ENCODE measurements at places on chromosomes 2 and 18.

DNA sequence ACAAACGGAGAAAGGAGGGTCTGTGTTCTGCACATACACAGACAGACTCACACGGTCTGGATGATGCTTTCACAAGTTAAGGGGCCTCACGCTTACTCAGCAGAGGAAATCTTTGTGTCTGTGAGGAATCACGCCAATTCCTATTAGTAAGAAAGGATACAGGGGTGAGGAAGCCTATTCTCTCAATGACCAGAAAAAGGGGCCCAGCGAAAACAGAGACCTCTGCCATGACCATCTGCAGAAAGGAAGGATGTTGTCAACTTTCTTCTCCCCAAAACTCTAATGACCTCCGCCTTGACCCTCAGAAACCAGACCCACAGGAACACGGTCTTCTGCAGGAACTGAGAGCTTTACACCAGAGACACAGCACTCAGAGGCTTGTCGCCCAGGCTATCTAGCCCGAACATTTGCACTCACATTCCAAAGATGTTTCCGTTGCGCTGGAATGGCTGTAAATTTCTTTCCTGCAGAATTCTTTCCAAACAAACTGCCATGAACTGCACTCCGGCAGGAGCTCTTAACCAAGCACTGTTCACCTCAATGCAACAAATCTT lies 186.3 kb downstream of the TCF4 start:
- DNase-seq = no peak

DNA sequence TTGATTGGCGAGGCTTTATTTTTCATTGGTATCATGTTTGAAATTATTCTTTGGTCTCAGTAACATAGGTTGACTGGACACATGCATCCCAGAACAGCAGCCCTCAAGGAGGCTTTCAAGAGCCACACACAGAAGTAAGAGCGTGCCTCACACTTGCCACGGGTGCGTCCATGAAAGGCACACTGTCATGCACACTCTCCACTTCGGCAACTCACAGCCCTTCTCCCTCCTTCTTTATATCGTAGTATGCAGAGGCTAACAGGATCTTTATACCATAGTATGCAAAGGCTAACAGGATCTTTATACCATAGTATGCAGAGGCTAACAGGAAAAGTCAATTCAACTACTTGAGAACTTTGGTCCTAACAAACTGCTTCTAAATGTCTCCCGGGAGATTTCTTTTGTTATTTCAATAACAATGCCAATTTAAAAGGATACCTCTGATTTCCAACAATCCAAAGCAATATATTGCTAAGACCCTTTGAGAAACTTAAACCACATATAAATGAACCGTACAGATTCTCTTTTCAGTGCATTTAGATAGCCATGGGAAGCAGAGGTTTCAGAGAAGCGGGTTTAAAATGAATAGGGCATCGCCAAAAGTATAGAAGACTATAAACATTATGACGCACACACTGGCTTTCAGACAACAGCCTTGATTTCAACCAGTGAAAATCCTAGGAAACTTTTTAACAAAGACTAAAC lies 26.5 kb upstream of the ZNF516 start:
- DNase-seq = no peak

- no peak for DNase-seq
These were observed 56.7 kb upstream of the FHL2 start for GRCh38 chr2:105455488-105456003.

- DNase-seq = no peak
These were observed 187.1 kb downstream of the ZNF407 start for GRCh38 chr18:74784752-74785151.

- DNase-seq = peak; percentile 1
These were observed 186.6 kb downstream of the NRP2 start for GRCh38 chr2:205868773-205869333.

DNA sequence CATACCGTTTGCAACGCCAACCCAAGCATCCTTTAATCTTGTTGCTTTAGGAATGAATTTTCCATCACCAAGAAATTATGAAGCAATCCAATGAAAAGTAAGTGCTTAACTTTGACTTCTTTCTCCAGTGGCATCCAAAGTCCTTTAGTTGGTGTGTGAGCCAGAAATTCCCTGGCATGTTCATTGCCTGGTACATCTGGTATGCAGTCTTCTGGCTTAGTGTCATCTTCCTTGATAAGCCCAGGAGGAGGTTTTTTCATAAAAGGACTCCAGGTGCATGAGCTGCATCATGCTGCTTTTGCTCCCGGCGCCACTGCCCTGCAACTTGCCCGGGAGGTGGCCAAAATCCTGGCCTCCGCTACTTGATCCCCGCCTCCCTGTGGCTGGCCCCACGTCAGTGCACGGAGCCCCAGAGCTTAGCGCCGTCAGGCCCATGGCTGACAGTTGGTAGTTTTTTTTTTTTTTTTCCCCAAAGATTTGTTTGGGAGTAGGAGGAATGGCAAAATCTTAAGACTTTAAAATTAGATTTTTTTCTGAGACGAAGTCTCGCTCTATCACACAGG lies 58.7 kb downstream of the PUM2 start:
- no peak for DNase-seq

DNA sequence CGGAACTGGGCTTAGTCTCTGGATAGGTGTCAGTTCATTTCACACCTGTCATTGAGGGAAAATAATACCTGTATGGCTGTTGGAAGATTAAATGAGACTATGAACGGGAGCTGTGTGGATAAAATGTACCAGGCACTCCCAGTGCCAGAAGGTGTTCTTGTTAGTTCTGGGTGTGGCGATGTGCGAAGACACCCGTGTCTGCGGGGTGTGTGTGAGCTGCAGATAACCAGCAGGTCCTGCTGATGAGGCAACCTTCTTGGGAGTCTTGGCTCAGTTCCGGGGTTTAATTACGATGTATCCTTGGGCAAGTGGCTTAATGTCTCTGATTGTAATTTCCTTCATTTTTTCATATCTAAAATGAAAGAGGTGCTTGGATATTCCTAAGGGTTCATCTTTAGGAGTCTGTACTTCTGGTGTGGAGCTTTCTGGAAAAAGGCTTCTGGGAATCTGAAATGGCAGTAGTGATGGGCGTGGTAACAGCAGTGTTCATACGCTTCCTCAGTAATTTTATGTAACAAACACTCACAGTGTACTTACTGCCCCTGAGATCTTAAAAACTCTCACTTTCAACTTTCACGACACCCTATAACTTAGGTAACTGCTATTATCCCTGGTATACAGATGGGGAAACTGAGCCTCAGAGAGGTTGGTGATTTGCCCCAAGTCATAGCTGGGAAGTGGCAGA lies 35.0 kb downstream of the NEDD4L start:
- no peak for DNase-seq

DNA sequence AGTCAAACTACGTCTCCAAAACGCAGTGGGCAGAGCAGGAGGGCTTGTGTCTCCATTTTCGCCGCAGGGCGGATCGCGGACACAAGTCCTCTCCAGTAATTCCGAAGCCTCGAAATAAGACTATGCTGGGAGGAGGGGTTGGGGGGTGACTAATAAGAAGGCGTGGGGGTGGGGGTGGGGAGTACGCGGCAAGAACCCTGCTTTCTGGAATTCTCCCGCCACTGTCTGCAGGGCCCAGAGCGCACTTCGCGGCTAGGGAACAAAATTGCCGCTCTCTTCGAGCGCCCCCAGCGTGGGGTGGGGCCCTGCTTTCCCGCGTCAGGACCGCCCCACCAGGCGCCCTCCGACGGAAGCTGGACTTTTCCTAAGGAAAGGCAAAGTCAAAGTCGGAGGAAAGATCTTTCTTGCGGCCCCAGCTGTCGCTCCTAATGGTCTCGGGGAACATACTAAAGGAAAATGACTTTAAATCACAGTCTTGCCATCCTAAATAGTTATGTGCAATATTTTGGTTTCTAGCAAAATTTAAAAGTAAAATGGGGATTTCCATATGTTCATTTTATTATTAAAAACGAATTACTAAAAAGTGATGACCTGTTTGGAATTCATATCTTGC lies 11.9 kb downstream of the NR4A2 start:
- no peak for DNase-seq

DNA sequence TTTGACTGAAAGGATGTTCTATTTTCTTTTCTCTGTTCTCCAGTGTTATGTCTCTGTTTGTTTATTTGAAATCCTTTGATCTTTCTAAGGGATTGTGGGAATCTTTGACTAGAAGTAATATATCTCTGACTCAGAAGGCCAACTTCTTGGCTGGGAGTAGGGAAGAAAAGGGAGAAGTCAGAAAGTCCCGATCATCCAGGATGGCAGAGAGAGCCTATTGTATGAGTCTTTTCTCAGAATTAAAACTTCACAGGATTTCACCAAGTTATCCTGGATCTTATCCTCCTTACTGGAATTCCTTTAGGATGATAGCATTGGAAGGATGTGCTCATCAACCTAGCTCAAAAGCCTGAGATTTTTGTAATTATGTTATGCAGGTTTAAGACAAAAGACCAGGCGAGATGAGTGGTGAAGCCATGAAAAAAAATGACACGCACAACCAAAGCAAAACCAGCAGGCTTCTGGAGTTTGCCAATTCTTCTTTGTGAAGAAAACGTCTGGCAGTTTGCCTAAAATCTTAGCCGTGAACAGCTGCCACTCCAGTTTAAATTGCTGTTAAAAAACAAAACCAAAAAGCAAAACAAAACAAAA lies 383.6 kb upstream of the SMIM21 start:
- DNase-seq = no peak

GRCh38 chr18:61596296-61596695 lies 263.1 kb downstream of the CDH20 start:
- DNase-seq = no peak

DNA sequence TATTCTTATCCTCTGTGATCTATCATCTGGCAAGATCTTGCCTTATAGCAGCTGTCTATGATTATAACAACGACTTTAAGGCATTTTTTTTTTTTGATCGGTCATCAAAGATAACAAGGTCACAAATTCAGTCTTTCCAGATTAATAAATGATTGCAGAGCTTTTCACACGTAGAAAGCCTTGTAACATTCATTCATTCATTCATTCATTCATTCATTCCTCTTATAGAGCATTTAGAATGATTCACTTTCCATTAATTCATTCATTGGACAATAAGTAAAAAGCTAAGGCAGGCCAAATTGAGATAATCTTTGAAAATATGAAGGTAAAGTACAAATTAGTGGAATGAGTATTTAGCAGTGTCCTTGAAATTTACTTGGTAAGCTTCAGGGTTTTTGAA lies 223.7 kb downstream of the NUP35 start:
- no peak for DNase-seq

DNA sequence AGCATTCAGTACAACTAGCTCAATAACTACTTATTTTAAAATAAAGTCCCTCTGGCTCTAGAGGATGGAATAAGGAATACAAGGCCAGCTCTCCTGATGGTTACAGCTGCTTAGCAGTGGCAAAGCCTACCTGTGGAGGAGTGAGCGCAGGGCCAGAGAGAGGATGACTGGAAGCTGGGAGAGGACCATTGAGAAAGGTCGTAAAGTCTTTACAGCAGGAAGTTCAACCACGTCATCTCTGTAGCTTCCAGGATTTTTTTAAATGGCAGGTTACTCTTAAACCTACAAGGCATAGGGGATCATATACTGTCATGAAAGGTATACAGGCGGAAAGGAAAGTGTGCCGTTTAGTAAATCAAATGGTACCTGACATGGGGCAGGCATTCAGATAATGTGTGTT lies 26.3 kb downstream of the ANXA4 start:
- DNase-seq = no peak

- no peak for DNase-seq
These were observed 9.3 kb upstream of the KCNE4 start for GRCh38 chr2:223042704-223043118.

GRCh38 chr18:1361936-1362335 lies 457.3 kb downstream of the ADCYAP1 start:
- DNase-seq = no peak

GRCh38 chr2:19048593-19049266 lies 309.7 kb downstream of the OSR1 start:
- no peak for DNase-seq

GRCh38 chr2:160918906-160919503 lies 241.2 kb upstream of the TANK start:
- no peak for DNase-seq

GRCh38 chr18:31774477-31774785 lies 13.8 kb upstream of the SLC25A52 start:
- DNase-seq = no peak

DNA sequence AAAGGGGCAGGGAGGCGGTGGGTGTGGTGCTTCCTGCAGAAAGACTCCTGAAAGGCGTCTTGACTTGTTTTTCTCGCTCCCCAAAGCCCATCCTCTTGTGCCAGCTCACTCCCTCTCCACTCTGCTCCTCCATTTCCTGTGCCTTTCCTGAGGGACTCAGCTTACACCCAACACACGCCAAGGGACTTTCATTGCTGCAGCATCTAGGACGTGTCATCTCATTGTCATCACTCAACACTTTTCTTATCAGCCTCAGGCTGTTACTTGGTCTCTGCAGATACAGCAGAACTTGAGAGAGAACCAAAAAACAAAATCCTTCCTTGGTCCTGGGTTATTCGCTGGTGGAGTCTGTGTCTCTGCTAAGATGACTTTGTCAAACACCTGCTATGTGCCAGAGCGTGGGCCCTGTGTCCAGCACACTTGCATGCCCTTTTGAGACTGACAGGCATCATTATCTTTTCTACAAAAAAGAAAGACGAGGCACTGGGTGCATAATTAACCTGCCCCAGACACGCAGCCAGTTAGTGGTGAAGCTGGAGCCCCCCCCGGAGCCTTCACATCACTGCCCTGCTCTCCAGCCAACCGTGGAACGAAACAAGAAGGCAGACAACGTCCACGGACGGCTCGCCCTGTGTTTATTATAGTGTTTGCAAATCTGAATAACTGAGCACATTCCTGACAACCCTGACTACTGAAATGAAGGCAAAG lies 261.7 kb upstream of the HDAC4 start:
- no peak for DNase-seq

- no peak for DNase-seq
These were observed 161.9 kb downstream of the SUCLG1 start for GRCh38 chr2:84297155-84297554.

DNA sequence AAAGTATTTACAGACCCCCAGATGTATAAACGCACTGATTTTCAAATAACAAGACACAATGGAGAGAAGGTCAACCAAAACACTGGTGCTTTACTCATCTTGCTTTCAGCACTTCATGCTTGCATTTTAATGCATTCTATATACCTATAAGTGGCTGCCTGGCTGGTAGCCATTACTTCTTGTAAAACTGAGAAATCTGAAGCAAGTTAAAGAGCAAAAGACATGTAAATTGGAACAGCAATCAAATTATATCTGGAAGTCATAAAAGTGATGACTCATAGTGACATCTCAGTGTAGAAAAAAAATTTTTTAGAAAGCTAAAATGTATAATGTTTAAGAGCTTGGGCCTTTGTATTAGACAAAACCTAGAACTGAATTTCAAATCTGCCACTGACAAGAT lies 106.2 kb downstream of the CCDC141 start:
- no peak for DNase-seq

- no peak for DNase-seq
These were observed 170.0 kb upstream of the SIX3 start for GRCh38 chr2:44771522-44771921.

GRCh38 chr2:85162746-85163301 lies 29.6 kb downstream of the TCF7L1 start:
- DNase-seq = no peak

GRCh38 chr2:101173707-101174295 lies 22.6 kb upstream of the TBC1D8 start:
- peak; percentile 29 for DNase-seq

DNA sequence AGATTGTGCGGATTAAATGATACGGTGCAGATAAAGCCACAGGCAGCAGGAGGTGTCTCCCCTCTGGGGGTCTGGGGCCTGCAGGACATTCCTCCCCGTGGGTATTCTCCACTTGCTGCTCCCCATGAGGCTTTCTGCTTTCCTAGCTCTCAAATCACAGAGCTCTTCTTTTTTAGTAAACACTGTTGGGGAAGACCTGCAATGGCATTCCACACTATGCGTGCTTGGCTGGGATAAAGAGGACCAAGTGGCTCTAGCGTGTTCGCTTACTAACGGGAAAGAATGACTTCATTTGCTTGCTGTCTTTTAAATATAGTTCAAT lies 146.5 kb downstream of the DDX1 start:
- no peak for DNase-seq
